ENCODE measurements at places on chromosomes 5 and 9.

DNA sequence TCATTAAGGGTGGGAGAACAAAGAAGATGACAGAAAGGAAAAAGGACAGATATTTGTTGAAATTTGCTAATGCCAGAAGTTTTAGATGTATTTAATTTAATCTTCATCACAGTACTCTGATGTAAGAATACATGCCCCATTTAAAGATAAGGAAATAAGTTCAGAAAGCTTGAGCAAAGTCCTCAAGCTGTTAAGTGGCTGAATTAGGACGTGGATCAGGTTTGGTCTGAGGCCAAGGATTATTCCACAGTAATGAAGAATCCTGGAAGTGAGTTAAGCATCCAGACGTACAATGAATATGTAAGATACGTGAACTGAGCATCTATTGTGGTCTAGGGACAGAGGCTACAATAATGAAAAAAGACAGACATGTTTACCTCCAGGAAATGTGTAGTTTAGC, 671.3 kb downstream of the PRELID2 start:
- DNase-seq: no peak

DNA sequence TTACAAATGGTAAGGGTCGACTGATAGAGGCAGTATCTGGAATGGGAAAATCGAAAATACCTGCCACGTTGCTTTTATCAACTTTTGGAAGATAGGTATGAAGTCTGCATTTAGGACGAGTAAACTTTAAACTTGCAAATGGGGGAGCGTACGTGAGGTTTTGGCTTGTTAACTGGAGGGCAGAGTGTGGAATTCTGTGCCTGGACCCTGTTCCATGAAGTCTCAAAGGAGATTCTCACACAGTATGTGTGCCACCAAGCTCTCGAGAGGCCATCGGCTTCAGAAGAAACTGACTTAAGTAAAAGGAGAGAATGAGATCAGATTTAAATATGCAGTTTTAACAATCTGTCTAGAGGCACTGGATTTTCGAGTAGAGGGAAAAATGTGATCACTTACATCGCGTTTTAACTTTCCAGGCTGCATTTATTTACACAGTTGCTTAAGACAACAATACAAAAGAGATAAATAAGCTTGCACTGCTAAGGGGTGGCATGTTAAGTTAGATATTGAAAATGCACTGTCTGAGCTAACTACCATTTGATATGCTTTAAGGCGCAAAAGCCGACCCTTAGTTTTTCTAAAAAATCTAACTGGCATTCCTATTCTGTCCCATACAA, 401.6 kb downstream of the EBF1 start:
- DNase-seq: no peak

DNA sequence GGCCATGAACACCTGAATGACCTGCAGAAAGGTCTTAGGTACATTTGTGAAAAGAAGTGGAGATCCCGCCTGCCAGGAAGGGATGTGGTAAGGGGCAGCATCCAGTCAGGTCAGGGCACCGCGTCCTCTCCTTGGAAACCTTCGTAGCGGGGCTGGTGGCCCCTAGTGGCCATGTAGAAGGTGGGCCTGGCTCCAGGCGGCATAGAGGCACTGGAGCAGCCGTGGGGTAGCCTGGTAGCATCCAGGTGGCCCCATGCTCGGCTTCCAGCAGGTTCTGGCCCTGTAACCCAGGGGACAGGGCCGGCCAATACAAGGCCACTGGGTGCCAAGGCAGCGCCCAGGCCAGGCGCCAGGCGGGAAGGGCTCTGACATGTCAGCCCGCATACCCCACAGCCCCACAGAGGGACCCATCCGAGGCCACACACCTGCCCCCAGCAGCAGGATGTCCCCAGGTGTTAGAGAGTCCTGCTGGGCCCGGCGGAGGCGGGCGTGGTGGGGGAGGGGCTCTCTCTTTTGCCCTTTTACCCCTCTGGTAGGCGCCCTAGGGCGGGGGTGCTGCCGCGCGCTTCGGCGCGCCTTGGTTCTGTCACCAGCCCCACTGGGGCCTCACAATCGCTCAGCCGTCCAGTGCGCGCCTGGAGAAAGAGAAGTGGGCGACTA, 58.3 kb upstream of the SPATA31E1 start:
- no peak for DNase-seq

GRCh38 chr9:35914301-35914807, 5.1 kb downstream of the SPAAR start:
- no peak for DNase-seq

DNA sequence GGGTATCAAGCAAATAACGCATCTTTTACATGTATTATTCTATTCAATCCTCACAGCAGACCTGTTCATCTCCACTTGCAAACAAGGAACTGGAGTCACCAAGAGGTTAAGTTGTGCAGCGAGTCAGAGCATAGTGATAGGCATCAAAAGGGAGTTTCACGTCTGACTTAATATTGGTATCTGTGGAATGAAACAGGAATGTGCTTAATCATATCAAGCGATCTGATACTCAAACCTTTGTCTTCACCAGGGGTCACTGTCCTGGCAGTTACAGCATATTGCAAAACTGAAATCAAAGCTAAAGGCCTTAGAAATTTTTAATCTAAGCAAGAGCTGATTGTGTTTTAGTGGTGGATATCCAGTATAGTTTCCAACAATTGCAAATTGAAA, 271.6 kb downstream of the PLK2 start:
- DNase-seq: no peak

DNA sequence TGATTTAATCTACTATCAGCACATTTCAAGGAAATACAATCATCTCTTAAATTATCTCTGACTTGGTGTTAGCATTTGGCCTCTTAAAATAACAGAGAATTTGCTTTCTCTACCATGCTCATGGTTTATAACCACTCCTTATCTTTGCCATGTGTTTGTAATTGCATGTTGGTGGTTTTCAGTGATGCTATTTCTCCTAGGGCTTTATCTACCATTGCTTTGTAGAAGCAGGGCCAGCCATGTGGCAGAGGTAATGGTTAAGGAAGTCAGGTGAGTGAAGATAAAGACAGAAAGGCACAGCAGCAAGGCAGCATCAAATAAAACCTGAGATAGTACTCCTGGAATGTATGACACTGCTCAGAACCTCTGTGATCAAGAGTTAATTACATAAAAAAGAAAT, 206.2 kb downstream of the FER start:
- DNase-seq: no peak

GRCh38 chr9:76985581-76985980, 33.9 kb upstream of the FOXB2 start:
- no peak for DNase-seq

DNA sequence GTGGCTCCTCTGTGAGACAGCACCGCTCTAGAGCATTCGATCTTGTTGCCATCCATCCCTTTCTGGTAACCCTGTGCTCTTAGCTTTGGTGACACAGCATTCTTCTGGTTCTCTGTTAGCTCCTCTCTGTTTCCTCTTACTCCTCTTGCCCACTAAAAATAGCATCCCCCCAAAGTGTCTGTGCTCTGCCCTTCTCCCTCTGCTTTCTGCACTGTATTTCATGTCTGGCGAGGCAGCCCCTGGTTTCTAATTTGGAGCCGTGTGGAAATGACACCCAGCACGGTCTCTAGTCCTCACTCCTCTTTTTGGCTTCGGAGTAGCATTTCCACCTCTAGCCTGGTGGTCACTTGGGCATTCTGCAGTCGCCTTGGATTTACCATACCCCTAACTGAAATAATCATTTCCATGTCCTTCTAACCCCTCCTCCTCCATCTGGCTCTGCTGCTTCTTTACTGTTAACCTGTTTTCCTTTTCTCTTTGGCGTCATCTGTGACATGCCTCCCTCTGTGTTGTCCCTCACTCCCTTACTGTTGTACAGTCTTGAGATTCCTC, 23.8 kb downstream of the NPR3 start:
- no peak for DNase-seq

Measured in sciatic nerve (tissue), 2 donors.